Karpas-422 (cell line): ENCODE measurements at places on chromosomes 6 and 20. TPM values are rescaled to one million over a fixed set of nuclear protein-coding genes. Genes with fewer than 3 reads are reported as not detected.

GRCh38 chr20:46206992-46207549 is 89.0 kb downstream of the CD40 start:
- no peak for DNase-seq

GRCh38 chr6:156741287-156742073 is 35.7 kb upstream of the ARID1B start:
- peak; percentile 78 for DNase-seq

GRCh38 chr6:15089569-15090144 is 156.2 kb upstream of the JARID2 start:
- DNase-seq: no peak

GRCh38 chr20:10906834-10907233 is 233.0 kb upstream of the JAG1 start:
- DNase-seq: no peak

DNA sequence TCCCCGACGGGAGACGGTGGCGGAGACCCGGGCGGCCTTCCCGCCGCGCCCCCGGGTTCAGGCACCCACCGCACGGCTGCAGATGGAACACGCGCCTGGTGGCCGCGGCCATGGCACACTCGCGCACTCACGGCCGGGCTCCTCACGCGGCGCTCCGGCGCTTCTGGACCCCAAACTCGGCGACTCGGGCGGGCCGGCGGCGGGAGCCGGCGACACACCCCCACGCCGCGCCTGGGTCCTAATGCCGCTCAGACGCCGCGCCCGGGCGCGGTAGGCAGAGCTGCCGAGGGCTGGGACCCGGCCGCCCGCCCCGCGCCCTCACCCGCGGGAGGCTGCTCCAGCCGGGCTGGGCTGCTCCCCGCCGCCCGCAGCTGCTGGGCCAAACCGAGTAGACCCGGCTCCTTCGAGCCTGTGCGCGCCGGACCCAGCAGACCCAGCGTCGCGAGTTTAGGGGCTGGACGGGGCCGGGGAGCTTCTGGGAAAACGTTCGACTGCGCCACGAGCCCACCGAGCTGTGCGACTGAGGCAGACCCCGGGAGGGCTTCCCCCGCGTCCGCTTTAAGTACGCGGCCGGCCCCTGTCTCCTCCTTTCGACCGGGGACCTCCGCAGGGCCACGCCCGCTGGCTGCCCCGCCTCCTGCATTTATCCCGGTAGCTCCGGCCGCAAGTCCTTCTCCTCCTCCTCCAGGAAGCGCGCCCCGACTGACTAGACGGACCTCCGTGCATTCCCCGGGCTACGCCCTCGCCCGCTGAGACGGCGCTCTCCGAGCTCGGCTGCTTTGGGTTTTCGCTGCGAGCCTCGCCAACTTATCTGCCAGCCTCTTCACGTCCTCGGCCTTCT is at the start of gene SLC4A11:
Gene SLC4A11, minus strand, starts transcription at position 165 of the 841 bp plus-strand sequence. Its CDS starts 53 bp downstream, at position 112.
- peak; percentile 76 for DNase-seq

GRCh38 chr20:43820731-43821330 is 93.8 kb upstream of the TOX2 start:
- no peak for DNase-seq

Gene MGME1
- 23.3 and 26.5 TPM in 2 replicates for total RNA-seq

- peak; percentile 58 for DNase-seq
Measured at GRCh38 chr6:13044390-13044789, 283.9 kb downstream of the TBC1D7 start.

GRCh38 chr20:57697543-57697942 is 12.3 kb downstream of the PMEPA1 start:
- no peak for DNase-seq

Gene MMP24
- total RNA-seq: 0.36 and 0.60 TPM in 2 replicates

DNA sequence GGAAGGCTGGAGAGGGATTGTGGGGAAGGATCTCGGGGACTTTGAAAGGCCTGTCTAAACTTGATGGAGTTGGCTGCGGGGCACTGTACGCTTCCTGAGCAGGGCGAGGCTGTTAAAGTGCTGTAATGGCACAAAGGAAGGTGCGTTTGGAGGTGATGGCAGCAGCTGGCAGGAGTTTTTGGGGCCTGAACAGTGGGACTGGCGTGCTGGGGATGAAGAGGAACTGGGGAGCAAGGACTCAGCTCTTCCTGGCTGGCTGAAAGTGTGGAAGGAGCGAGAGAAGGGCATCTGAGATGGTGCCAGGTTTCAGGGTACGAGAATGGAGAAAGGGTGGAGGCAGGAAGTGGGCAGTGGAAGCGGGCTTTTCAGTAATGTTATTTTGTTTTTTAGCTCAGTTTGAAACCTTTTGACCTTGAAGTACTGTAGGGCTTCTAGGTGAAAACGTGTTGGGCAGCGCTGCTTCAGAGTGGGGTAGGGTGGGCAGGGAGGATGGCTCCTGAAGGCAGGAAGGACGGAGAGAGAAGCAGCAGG is 8.0 kb downstream of the TMEM181 start:
- no peak for DNase-seq

DNA sequence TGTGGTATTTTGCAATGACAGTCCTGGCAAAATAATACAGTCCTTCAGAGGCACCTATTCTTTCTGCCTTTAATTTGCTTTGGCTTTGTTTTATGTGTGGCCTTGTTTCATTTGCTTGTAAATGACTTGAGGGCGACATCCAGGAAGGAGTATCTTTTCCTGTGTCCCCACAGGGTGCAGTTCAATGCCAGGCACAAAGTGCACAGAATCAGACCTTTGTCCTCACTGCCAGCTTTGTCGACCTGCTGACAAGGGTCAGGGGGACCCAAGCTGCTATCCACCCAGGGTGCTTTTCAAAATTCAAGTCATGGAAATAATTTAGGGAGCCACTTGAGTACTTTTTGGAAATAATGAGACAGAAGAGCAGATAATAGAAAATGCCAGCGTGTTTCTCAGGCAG is 37.0 kb upstream of the CDKN1A start:
- DNase-seq: no peak

Gene TIAM2
- total RNA-seq: 4.4 and 9.0 TPM in 2 replicates

- DNase-seq: peak; percentile 89
Measured at GRCh38 chr6:166786704-166787293, 159.7 kb upstream of the RPS6KA2 start.

Gene ZBP1
- total RNA-seq: 2.9 and 7.6 TPM in 2 replicates

DNA sequence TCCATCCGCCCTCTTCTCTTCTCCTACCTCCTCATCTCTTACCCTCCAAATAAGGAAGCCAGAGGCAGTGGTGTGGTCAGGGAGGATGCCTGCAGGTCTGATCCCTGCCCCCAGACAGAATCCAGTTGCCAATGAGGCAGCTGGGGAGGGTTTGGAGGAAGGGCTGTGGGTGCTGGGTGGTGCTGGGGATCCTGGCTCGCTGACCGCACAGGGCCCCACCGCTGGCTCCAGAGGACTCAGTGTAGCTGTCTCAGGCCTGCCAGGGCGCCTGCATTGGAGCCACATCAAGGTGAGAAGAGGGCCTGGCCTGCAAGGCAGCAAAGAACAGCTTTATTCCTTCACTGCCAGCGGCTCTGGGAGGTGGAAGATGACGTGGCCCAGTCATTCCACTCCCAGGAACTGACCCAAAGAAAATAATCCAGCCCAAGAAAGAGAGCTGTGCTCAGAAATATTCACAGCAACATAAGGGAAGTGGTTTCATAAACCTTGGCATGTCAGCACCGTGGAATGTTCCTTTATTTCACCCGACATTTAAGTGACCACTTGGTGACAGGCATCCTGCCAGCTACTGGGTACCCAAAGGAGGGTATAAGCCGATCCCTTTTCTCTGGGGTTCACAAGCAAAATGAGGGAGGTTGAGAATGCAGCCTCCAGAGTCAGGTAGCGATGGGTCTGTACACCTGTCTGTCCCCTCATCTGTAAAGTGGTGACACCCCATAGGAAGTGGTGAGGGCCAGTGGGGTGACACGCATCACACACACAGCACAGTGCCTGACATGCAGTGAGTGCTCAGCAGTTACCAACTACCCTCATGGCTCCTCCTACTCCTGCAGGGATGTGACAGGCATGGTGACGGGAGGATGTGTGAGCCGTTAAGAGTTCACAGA is 125.1 kb downstream of the SNX5 start:
- DNase-seq: no peak

Gene APOM
- 6.7 and 7.6 TPM in 2 replicates for total RNA-seq

DNA sequence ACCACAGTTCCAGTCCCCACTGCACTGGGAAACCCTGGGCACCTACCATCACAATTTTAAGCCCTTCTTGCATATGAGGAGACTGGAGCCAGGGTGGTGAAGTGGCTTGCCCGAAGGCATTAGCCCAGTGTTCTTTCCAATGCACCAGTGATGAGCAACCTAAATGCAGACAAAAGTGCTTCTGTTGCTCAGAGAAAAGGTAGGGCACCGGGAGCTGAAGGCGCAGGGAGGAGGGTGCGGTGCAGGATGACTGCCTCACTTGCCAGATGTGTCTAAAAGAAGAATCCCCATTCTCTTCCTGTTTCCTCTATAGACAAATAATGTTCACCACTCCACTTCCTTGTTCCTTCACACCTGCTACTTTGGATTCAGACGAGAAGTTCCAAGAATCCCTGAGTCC is 86.5 kb downstream of the QRSL1 start:
- DNase-seq: peak; percentile 94

GRCh38 chr20:11017446-11017845 is 343.6 kb upstream of the JAG1 start:
- DNase-seq: no peak

Gene C20orf144
- 0.45 and 0.69 TPM in 2 replicates for total RNA-seq

- DNase-seq: no peak
Measured at GRCh38 chr20:59688999-59689398, 84.7 kb downstream of the PHACTR3 start.

Gene SPATA25
- 4.7 TPM in 1 of 2 replicates, not detected in the other for total RNA-seq

DNA sequence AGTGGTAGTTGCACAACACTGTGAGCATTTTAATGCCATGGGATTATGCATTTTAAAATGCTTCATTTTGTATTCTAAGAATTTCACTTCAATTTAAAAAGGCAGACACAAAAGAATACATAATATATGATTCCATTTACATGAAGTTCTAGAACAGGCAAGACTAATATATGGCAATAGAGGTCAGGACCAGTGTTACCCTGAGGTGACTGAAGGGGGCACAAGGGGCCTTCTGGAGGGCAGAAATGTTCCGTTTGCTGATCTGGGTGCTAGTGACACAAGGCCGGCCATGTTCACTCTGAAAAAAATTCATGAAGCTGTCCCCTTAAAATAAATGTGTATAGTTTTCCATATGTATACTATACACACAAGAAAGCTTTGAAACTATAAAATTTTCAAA is 28.5 kb downstream of the TASP1 start:
- peak; percentile 71 for DNase-seq

Gene KHDC1L
- total RNA-seq: 4.4 and 5.8 TPM in 2 replicates

DNA sequence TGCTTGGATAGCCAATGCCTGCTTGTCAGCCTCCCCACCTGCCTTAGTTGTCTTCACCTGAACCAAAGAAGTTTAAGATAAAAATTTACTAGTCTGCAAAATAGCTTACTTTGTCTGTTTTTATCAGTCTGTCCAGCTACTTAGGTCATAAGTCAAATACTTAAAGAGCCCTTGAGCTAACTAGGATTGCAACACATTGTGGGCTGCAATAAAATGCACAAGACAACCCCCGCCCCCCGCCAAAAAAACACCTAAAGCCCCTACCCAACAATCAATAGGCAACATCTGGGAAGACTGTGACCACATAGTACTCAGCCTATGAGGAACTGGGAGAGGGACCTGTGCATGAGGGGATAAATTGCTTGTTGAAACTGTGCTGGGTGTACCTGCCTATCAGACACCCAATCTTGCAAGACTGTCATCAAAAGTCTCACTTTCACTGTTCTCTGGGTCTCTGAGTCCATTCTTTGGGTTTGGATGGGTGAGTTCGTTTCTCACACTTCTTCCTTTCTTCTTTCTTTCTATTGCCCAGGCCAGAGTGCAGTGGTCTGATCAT is 27.3 kb upstream of the ABCC10 start:
- DNase-seq: no peak

GRCh38 chr20:36384022-36384619 is 78.0 kb downstream of the DLGAP4 start:
- DNase-seq: peak; percentile 88

Gene TRIM31
- total RNA-seq: not detected in 2 replicates

Gene UBE2J1
- total RNA-seq: 30.4 and 48.0 TPM in 2 replicates

- no peak for DNase-seq
Measured at GRCh38 chr20:17896771-17897369, 71.7 kb downstream of the SNX5 start.
